ENCODE measurements at places on chromosomes 6 and 20.

DNA sequence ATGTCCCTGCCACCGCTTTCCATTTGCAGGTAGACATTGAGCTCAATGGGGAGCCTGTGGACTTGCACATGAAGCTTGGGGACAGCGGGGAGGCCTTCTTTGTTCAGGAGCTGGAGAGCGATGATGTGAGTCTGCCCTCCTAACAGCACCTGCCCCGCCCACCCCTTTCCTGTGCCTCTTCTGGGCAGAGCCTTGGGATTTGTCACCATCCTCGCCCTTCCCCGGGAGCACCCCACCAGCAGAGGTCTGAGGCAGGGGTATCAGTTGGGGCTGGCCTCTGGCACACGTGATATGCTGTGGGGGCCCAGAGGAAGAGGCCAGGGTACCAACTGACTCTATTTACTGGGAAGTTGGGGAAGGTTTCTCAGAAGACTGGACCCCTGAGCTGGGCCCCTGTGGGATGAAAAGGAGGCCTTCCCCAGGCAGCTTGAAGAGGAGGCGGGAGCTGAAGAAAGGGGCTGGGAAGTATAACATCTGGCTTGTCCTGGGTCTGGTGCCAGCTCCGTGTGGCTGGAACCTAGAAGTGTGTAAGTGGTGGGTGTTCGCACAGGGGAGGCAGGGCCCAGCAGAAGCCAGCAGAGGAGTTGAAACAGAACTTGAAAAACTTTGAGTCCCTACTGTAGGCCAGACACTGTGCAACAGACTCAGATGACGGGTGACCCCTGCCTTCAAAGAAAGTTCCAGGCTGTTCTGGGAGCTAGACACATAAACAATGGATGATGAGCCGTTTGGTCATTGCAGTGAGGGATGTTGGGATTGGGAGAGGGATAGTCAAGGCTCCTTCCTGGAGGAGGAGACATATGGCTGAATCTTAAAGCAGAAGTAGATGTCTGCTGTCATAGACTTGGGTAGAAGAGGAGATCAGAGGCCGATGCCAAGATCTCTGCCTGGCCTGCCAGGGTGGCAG, 7.2 kb downstream of the LPIN3 start:
- DNase-seq = no peak

GRCh38 chr20:37419774-37420542, 74.0 kb downstream of the SRC start:
- DNase-seq = no peak

- DNase-seq = no peak
Observed at GRCh38 chr20:3156811-3157619, 2.6 kb downstream of the FASTKD5 start.

DNA sequence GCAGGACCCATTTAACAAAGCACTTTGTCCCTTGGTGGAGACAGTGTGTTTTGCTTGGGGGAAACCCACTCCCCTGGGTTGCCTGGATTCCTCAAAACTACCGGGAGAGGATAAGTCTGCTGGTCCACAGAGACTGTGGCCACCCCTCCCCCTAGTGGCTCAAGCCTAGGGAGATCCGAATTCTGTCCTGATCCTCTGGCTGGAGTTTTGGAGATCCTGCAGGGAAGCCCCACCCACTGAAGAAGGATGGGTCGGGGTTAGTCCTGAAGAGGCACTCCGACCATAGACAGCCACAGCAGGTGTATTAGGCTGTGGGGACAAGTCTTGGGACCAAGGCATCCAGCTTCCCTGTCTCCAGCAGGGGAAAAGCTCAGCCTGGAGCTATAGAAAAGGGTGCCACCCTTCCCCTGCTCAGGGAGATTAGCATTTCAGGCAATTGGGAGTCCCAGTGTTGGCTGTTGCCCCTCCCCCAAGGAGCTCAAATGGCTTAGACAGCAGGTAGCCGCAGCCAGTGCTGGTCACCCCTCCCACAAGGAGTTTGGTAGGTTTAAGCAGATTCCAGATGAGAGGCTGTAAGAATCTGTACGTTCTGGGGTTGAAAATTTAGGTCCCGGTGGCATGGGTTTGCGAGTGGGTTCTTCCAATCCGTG, 750.0 kb downstream of the TBC1D32 start:
- no peak for DNase-seq

- peak; percentile 39 for DNase-seq
Observed at GRCh38 chr20:4195499-4195898, 180.1 kb upstream of the RNF24 start.

DNA sequence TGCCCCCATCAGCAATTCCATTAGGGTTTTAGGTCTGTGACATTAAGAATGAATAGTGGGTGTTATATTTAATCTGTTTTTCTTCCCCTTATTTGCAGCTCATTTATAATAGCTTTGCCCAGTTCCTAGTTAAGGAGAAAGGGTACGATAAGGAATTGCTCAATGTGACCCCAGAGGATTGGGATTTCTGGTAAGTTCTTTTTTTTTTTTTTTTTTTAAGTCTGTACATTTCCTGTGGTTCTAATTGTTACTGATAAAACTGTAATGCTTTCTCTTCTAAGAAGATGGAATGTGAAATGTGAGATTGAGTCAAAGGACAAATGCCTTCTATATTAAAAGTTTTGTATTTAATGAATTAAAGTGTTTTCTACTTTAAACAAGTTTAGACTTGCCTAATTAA, 5.5 kb downstream of the NT5DC1 start:
- no peak for DNase-seq

DNA sequence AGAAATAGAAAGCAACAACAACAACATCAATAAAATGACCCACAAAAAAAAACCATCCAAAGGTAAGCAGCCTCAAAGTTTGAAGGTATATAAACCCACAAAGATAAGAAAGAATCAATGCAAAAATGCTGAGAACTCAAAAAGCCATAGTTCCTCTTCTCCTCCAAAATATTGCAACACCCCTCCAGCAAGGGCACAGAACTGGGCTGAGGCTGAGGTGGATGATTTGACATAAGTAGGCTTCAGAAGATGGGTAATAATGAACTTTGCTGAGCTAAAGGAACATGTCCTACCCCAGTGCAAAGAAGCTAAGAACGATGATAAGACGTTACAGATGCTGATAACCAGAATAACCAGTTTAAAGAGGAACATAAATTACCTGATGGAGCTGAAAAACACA, 188.8 kb upstream of the BTBD3 start:
- DNase-seq = no peak

- DNase-seq = no peak
Observed at GRCh38 chr20:49203746-49204145, 15.5 kb upstream of the DDX27 start.

DNA sequence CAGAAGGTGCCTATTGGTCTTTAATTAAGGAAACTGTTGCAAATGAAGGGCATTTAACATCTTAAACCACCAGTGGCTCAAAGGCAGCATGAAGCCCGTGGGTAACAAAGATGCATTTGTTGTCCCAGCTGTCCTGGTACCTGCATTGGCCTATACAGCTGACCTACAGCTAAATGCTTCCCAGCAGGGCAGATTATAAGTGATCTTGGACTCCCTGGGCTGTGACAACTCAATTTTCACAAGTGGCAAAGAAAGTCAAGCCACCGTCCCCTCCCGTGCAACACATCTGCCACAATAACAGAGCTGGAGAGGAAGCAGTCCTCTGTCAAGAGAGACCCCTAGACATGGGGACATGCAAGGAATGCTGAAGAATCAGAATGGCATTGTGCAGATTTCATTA, 31.5 kb upstream of the EDN3 start:
- DNase-seq = no peak

- no peak for DNase-seq
Observed at GRCh38 chr6:169752074-169752623, 727 bp downstream of the ERMARD start.

- DNase-seq = no peak
Observed at GRCh38 chr6:41460742-41461336, 85.3 kb upstream of the FOXP4 start.

- no peak for DNase-seq
Observed at GRCh38 chr20:19495905-19496703, 262.0 kb upstream of the RIN2 start.

DNA sequence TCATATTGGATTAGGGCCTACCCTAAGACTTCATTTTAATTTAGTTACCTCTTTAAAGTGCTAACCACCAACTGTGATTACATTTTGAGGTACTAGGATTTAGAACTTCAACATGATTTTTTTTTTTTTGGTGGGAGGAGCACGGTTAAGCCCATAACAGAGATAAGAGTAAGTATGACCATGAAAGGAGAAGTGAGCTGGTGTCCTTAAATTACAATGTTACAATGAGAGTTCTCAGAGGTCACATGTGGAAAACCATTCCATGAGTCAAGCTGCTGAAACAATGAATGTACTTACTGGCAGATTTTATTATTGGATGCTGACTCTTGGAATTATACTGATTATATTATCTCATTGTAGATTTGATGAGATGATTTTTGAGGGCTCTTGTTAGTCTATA, 779.3 kb upstream of the CITED2 start:
- DNase-seq = no peak

GRCh38 chr6:89580997-89581666, 57.4 kb downstream of the LYRM2 start:
- no peak for DNase-seq

- no peak for DNase-seq
Observed at GRCh38 chr6:149859938-149860337, 4.2 kb downstream of the LRP11 start.

DNA sequence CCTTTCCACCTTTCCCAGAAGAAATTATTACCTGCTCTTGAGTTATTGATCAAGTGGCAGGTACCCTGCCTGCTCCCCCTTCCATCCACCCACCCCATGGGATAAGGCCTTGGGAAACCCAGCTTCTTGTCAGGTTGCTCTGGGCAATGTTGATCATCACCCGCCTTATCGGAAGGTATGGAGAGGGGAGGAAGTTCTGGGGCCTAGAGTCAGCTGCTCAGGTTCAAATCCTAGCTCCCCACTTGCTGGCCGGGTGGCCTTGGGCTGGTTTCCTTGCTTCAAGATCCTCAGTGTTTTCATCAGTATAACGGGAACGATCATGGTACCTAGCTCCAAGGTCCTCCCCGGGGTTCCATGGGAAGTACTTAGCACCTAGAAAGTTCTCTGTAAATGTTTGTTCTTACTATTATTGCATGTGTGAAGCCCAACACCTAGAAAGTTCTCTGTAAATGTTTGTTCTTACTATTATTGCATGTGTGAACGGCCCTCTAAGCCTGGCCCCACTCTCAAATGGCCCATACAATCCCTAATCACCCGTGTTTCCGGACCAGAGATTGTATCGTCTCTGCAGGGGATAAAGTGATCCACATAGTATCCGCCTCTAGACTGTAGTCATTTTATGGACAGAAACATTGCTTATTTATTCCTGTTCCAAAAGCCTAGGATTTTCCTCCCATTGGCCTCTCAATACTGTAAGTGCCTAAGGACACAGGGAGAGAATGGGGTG, 1.1 kb upstream of the PREX1 start:
- no peak for DNase-seq

DNA sequence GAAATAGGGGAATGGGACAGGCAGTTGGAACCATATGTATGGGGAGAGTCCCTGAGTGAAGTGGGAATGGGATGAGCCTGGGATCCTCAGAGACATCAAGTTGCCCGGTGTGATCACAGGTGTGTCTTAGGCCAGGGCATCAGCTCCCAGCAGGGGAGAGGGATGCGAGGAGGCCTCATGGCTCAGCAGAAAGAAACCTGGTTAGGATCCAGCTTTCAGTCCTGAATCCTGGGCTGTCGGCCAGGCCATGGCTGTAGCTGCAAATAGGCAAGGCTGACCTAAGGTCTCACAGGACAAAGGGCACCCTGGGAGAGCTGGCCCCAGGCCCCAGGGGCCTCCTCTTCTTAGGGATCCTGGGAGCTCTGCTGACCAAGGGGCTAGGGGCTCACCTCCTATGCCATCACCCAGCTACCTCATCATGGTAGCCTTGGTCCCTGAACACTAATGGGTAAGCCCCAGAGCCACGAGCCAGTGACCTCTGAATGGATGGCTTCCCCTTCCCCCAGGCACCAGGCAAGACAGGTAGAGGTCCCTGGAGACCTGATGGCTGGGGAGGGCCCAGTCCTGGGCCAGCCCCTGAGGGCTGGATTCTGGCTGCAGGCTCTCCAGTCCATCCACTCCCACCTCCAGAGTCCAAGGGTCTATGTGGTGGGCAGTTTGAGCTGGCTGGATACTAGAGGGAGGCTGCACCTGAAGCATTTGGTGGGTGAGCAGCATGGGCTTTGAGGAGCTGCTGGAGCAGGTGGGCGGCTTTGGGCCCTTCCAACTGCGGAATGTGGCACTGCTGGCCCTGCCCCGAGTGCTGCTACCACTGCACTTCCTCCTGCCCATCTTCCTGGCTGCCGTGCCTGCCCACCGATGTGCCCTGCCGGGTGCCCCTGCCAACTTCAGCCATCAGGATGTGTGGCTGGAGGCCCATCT, at the start of gene SLC22A7:
SLC22A7 (plus strand) TSS at position 617 of the 921 bp plus-strand sequence; CDS start at position 716, 99 bp downstream.
- DNase-seq = peak; percentile 52

DNA sequence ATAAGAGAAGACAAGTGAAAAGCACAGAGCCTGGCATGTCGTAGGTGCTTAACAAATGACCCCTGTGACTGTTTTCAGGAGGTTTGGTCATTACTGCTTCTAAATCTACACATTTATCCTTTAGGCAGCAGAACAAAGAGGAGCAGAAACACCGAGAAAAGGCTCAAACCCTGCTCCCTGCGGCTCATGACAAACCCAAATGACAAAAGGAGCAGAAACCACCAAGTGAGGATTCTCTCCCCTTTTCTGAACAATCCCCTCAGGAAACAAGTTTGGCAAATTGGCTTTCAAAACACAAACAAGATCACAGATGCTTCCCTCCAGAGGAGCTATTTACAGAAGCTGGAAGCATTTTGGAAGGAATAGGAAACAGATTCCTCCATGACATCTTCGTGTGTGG, 15.8 kb upstream of the SIRPG start:
- no peak for DNase-seq

- peak; percentile 60 for DNase-seq
Observed at GRCh38 chr6:16257999-16258708, 19.8 kb downstream of the GMPR start.

GRCh38 chr6:130466748-130467061, 100.9 kb downstream of the TMEM200A start:
- no peak for DNase-seq

DNA sequence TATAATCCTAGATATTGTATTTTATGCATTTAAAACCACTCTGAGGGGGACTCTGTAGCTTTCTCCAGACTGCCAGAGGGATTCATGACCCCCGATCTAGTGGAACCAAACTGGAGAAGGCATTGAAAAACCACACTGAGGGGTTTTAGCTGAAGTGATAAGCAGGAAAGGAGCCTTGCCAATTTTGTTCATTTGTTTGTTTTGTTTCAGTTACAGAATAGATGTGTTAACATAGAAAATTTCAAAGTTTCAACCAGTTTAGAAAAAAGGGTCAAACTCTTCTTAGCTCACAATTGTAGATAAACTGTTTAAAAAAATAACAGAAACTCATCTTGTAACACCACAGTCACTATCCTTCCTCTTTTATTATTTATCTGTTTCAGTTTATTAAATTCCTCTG, 19.8 kb downstream of the TAB2 start:
- no peak for DNase-seq

DNA sequence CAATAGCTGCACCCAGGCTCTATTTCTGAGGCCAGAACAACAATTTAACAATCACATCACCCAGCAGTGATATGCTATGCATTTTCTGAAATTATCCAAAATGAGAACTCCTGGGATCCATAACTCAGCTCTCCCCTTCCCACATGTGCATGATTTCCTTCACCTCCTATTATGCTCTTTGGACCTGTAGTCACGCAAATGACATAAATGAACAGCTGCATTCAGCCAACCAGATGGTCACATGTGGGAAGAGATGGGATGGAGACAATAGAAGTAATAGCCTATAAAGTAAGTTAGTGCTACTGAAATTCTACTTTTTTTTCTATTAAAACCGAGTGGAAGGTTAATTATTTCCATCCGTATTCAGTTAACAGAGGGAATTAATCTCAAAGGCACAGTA, 662.1 kb upstream of the ID4 start:
- DNase-seq = no peak
